ENCODE measurements at places on chromosomes 2 and 18.

GRCh38 chr2:46487667-46488335, 8.4 kb downstream of the TMEM247 start:
- DNase-seq, result peak; percentile 61

- DNase-seq, result no peak
Measured at GRCh38 chr2:54720563-54720962, 2.9 kb upstream of the EML6 start.

DNA sequence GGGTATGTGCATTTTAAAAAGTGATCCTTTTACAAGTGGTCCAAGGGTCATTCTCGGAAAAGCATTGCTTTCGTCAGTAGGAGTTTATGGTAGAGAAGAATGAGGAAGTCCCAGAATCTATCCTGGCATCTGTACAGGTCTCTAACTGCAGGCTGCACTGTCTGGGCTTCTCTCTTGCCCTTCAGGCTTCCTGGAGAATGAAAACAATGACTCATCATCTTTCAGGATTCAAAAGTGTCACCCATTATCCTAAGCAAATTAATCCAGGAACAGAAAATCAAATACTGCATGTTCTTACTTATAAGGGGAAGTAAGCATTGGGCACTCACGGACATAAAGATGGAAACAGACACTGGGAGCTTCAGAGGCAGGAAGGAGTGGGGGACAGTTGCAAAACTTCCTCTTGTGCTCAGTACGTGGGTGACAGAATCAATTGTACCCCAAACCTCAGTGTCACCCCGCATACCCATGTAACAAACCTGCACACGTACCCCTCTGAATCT, 60.2 kb upstream of the TXNDC2 start:
- peak; percentile 78 for DNase-seq

DNA sequence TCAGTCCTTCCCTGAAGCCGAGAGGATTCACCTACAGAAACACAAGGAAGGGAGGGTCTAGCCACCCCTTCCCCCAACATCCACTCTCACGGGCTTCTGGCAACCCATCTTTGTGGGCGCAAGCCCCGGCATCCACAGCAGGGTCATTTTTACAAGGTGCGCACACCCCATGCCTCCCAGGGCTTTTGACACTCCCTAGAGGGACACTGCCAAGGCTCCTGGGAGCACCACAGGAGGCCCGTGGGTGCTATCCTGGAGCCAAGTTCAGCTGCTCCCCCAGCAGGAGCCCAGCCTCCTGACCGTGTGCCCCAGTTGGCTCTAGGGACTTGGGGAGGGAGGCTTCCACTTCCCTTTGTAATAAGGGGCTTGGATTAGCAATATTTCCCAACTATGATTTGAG, 251.6 kb downstream of the TNS1 start:
- no peak for DNase-seq

- peak; percentile 86 for DNase-seq
Measured at GRCh38 chr18:35861367-35862118, 110.9 kb upstream of the RMP24 start.
